ENCODE measurements at places on chromosomes 3 and 15. TPM values are rescaled to one million over a fixed set of nuclear protein-coding genes. Genes with fewer than 3 reads are reported as not detected.
A peak's percentile ranks its signal among the peaks of the same experiment; 100 is the strongest.

DNA sequence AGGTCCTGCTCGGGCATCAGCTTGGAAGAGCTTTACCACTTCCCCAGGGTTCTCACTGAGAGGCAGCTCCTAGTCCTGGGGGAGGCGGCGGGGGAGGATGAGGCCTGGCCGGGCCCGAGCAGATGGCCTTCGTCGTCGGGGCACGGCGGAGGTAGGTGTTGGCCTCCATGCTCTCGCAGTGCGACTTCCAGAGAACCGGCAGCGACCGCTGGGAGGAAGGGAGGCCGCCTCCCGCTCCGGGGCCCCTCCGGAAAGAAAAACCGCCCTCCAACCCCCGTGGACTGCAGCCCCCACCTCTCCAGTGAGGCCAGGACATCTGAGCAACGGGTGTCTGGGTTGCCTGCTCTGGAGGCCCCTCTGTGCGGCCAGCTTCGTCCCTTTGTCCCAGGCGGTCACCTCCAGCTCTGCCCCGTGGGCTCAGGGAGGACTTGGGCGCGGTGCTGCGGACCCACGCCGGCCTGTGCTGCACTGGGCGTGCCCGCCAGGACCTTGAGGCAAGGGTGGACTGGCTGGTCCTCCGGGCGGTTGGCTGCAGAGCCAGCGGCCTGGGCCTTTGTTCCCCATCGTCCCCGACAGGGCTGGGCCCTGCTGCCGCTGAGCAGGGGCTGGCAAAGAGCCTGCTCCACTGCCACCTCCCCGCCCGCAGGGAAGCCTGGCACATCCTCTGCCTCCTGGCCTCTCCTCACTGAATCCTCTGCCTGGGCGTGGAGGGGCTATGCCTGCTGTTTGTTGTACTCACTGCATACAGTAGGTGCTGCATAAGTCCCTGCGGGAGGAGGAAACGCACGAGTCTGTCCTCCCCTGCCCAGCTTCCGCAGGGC is 13.6 kb upstream of the GP9 start:
- DNase-seq, result no peak

GRCh38 chr3:113103588-113103987 is 107.8 kb upstream of the BOC start:
- no peak for DNase-seq

GRCh38 chr3:42600958-42601675 is 631 bp downstream of the NKTR start:
- peak; percentile 81 for DNase-seq

- no peak for DNase-seq
These were observed 25.5 kb upstream of the PRR23E start for GRCh38 chr3:127167315-127168043.

GRCh38 chr3:69320871-69321271 is 65.0 kb downstream of the FRMD4B start:
- DNase-seq, result no peak

C3orf22 gene
- not detected for total RNA-seq
